NCI-H2029 (cell line): ENCODE measurements at places on chromosomes 11 and 22.
A peak's percentile ranks its signal among the peaks of the same experiment; 100 is the strongest.

DNA sequence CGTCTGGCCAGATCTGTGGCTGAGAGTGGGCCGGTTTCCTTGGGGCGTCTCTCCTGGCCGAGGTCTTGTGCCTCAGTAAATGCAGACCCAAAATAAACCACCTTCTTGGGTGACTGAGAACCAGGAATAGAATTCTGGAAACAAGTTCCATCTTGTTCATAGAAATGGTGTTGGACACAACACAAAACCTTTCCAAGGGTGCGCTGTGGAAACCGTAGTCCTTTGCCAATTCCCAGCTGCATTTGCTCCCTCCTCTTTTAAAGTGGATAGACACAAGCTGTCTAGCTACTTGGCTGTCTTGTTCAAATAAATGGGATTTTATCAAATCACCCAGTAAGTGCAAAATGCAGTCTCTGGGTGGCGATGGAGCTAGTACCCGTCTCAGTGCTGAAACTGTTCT lies 300.2 kb downstream of the SHANK2 start:
- no peak for DNase-seq

GRCh38 chr11:125305345-125305744 lies 140.8 kb downstream of the PKNOX2 start:
- no peak for DNase-seq

DNA sequence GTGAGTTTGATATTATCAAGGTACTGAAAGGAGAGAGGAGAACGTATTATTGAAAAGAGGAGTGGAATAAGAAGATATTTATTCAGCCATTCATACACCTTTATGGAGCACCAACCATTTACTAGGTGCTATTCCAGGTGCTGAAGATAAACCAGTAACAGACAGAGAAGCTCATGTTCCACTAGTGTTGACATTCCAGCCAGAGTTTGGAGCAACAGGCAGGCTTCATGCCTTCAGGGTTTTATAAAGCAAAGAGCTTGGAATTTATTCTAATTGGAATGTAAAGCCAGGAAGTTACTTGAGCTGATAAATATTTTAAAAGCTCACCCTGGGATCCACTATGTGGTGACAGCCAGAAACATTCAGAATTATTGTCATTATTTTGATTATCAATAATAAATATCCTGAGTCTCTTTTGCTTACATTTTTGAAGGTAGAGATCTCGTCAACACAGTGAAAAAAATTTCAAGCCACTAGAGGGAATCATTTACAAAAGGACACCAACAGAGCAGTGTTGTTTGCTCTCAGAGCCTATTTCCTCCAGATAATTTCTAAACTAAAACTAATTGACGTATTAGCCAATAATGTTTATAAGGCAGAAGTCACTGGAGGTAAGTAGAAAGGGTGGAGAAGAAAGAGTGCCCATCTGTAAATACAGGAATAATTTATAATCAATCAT lies 172.0 kb downstream of the KCNA4 start:
- DNase-seq, result no peak

DNA sequence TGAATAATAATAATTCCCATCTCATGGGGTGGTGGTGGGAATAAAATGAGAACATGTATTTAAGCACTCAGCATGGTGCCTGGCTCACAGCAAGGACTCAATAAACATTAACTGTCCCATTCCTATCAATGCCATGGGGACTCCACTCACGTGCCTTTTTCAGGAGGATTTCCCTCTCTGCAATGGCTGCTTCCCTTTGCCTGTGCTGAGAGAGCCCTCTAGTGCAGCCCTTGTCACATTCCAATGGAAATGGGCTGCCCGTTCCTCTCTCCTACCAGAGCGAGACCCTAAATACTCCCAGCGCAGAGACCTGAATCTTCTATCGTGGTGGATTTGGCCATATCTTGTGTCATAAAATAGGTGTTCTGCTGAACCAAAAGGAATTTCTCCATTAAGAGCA lies 621.5 kb upstream of the B3GAT1 start:
- peak; percentile 17 for DNase-seq

DNA sequence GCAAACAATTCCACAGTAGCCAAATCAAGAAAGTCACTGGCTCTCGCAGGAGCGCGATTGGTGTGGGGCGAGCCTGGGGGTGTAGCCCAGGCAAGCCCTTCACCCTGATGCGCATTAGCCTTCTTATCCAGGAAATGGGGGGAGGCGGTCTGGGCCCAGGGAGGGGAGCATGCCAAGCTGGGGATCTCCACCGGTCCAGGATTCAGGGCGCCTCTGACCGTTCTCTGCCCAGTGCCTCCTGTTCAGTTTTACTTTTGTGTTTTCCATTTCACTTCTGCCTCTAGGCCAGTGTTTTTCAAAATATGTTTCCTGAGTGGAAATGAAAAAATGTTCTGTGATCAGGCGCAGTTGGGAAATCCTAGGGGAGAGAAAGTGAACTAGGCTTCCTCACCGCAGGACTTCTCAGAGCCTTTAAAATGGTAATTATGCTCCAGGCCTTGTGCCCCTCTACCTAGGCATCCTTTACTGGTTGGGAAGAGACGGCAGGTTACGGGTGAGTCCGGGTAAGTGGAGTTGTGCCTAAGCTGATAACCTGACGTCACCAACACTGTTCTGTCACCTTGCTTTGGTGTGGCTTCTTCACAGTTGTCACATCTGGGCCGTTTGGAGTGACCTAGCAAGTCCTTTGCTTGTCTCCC lies 18.4 kb downstream of the LRP5 start:
- no peak for DNase-seq
